Stimulated activated CD8-positive, alpha-beta memory T cell treated with anti-CD3 and anti-CD28 coated beads, Interleukin-2, amount 100 ng/mL, for 1 hour (primary cell): ENCODE measurements at places on chromosomes 13 and 19.

DNA sequence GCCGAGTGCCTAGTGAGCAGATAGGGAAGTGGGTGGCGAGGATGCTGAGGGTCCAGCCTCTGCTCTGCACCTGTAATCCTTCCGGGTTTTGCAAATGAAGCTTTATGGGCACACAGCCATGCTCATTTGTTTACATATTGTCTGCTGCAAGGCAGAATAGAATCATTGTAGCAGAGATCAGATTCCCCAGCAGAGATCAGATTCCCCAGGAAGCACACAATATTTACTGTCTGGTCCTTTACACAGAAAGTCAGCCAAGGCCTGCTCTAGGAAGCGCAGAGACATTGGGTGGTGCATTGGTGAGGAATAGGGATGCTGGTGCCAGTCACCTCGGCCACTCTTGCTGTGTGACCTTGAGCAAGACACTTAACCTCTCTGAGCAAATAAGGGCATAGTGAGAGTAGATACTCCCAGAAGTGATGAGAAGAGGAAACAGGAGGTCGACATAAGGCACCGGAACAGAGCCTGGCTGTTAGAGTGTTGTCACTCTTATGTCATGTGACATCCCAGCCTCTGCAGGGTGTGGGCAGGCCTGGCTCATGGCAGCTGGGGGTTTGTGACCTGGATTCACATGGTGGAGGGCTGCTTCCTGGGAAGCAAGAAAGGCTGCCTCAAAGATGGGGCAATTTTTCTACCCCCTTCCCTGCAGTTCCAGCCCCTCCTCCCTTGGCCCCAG is 25.6 kb downstream of the CARM1 start:
- no peak for DNase-seq

GRCh38 chr13:41001695-41002094 is 17.4 kb downstream of the ELF1 start:
- DNase-seq = no peak

DNA sequence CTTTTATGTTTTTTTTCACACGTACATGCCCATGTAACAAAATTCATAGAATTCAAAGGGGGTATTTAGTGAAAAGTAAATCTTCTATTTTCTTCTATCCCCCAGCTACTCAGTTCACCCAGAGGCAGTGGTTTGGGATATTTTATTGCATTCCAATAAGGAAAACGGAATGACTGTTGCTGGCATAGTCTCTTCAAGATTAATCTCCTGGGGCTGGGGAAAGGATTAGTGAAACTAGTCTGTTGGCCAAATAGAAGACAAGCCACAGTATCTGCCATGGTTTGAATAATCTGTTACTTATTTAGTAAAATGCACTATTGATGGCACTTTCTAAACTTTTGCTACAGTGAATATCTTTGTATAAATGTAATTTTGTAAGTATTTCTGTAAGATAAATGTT is 122.0 kb downstream of the NDFIP2 start:
- no peak for DNase-seq

DNA sequence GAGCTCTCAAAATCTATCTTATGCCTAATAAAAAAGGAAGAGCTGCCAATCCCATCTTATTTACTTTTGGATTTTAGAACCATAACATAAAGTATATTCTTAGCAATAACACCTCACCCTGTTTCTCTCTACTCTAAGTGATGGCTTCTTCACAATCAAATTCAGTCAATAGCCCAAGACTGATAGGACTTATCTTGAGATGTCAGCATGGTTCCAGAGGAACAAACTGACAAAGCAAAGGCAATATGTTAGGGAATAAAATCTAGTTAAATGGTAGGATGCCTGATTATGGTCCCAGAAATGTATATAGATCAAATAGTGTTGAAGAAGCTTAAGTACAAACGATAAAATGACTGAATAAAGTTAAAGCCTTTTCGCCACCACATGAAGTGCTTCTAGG is 36.3 kb downstream of the DACH1 start:
- DNase-seq = no peak

DNA sequence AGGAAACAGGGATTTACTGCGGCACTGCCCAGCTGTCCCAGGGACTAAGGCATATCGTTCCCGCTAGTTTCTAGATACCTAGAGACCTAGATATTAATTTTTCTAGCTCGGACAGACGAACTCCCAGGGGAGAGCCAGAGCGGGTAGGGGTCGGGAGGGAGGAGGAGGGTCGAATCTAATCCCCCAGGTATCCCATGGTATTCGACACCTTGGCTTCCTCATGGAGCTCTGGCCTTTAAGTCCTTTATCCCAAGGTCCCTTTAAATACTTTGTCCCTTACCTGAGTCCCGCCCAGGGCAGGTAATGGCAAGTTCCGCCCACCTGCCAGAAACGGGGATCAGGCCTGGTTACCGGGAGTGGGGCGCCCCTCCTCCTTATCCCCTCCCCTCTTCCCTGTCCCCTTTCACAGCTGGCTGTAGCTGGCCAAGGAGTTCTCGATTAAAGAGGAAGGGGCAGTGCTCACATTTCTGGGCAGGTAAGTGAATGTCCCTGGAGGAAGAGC is at the start of gene PRRG2:
Gene PRRG2 (plus strand): TSS at position 310 of the 502 bp plus-strand sequence. CDS start 1,904 bp downstream, outside the sequence.
- DNase-seq = no peak

DNA sequence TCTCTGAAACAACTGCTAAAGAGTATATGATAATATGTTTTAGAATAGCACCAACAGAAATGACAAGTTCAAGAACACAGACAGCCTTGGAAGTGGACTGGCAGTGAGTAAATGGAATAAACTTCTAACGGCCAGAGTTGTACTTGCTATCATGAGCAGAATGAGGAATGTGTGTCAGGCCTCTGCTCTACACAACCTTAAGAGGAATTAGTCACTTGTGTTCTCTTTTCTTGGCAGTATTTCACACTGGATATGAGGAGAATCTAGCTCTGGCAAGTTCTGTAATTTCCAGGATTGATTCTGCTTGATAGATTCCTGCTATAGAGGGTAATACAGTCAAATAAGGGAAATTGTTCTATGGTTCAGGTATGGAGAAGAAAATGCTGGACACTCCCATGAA is 757.3 kb downstream of the EFNB2 start:
- no peak for DNase-seq

DNA sequence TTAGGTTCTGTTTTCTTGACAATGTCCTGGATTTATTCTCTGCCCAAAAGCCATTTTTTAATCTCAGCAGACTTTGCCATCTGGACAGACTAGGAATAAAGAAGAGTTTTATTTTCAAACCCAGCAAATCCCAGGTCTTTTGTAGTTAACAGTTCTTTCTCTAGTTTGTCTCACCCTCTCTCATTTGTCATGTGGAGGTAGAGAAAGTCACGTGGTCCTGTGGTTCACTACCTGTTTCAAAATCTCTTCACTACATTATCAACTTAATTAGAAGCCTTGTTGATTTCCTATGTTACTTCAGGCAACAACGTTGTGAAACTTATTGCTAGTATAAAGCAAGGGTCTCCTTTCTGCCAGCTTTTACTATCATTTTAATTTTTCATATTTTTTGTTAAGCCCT is 1222.6 kb downstream of the EFNB2 start:
- DNase-seq = no peak

DNA sequence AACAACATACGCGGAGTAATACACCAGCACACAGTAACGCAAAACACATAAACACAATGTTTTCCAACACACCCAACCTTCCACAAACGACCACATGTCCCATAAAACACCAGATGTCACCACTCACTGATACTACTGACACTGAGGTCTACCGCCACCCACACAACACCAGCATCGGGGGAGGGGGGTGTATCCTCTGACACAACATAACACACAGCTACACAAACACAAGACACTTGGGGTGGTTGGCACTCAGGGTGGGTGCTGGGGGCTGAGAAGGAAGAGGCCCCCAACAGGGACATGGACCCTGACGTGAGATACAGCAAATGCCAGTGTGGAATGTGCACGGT is 1.5 kb upstream of the KCNN4 start:
- DNase-seq = no peak

DNA sequence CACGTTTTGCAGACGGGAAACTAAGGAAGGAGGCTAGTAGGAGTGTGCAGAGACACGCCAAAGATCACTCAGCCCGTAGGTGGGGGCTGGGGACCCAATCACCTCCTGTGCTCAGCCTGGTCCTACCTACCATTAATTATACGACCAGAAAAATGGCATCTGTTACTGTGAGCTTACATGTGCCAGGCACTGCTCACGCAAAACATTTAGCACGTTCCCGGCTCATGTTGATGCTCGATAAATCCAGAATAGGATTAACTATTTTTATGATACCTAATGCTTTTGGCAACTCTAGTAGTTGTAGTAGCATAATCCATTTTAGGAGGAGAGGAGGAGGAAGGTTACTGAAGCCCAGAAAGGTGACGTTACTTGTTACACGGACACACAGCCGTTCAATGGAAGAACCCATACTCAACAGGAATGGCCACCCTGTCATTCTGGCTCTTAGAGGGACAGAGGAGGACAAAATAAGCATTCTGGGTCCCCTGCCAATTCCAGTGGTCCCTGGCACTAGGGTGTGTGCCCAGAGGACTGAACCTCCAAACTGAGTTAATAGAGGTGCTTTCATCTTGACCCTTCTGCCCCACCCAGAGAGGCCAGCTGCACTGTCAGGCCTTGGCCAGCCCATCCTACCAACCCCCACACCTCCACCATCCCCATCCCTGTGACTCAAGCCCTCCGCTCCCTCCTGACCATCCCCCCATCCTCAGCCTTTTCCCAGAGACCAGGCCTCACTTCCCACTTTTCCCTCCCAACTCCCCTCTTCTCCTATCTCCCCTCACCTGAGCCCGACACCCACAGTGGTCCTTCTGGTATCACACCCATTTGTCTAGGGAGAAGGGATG is 5.0 kb upstream of the EML2 start:
- no peak for DNase-seq

GRCh38 chr19:10422046-10422461 is 1.7 kb downstream of the PDE4A start:
- DNase-seq = no peak

DNA sequence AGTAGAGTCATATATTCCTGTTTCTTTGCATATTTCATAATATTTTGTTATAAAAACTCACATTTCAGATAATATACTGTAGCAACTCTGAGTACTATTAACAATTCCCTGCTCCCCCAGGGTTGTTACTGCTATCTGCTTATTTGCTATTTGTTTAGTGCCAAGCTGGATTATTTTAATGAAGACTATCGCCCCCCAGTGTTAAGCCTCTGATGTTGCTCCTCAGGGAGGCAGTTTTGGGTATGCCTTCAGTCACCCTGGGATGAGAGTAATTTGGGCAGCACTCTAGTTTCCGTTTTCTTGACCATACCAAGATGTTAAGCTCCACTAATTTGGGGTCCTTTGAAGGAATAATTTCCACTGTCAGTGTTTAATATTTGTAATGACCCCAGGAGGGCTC is 46.0 kb downstream of the MICU2 start:
- no peak for DNase-seq

DNA sequence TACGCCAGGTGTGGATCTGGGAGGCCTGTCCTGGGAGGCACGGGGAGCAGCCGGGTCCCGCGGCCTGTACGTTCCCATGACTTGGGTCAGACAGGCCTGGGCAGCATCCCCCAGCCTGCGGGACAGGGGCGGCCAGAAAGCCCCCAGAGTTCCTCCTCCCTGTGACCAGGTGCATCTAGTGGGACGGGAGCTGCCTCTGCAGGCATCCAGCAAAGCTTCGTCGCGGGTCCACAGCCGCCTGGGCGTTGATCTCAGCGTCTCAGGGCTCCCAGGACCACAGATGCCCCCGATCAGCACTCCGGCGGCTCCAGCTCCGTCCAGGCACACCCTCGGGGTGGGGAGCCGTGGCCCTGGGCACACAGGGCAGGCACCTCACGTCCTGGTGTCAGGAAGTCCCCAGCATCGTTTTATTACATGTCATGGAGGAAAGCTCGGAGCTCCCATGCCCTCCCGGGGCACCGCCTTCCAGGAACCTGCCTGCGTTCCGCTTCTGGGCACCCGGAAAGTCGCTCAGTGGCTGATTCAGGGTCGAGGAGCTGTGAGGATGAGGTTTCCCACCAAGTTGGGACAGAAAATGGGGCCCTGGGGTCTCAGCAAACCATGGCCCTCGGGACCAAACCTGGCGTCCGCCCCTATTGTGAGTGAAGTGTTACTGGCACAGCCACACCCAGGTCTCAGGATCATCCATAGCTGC is 1.5 kb upstream of the GZMM start:
- no peak for DNase-seq

- no peak for DNase-seq
These were observed 24.1 kb downstream of the SHANK1 start for GRCh38 chr19:50695251-50696093.

DNA sequence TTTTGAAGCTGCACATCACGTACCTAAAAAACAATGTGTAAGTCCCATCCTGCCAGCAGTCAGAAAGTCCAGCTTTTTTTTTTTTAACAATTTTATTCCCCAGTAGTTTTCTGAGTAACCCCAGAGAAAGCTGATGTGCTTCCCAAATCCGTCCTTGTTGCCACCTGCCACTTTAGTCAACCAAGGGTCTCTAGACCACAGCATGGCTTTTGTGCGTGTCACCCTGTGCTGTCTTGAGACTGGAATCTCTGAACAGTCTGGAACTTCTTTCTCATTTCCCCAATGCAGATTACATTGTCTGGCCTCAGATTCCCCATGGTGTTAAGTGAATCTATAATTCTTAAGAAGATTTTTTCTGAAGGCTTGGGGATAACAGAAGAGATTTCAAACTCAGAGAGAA is 289.2 kb upstream of the KLF12 start:
- no peak for DNase-seq

DNA sequence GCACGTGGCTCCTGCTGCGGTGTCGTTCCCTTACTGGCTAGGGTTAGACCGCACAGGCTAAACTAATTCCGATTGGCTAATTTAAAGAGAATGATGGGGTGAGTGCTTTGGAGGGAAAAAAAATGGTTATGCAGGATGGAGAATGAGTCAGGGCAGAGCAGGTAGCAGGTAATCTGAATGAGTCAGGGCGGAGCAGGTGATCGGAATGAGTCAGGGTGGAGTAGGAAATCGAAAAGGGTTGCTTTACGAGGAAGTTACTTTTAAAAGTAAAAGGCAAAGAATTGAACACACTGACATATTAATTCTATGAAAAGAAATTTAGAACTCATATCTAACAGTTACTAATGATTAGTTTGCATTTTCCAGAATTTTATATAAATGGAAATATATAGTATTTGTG is 335.5 kb downstream of the FOXO1 start:
- no peak for DNase-seq
